ENCODE measurements at places on chromosomes 4 and X.

GRCh38 chrX:16842684-16843083, 27.5 kb downstream of the RBBP7 start:
- no peak for DNase-seq

DNA sequence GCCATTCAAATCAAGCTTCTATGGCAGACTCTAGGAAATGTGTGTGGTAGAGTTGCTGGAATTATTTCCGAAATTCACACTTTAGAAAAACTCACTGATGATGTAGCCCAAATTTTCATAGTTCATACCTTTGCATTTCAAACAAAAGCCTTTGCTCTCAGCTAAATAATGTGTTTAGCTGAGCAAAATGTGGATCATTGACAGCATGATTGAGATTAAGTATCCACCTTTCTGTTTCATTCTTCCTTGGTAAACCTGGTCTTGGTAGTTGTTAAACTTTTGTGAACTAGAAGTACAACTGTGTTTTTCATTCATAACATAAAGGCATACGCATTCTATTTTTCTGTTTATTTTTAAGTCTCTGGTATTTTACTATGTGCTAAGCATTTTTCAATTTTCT, 7.2 kb downstream of the PCDH7 start:
- DNase-seq, result no peak

DNA sequence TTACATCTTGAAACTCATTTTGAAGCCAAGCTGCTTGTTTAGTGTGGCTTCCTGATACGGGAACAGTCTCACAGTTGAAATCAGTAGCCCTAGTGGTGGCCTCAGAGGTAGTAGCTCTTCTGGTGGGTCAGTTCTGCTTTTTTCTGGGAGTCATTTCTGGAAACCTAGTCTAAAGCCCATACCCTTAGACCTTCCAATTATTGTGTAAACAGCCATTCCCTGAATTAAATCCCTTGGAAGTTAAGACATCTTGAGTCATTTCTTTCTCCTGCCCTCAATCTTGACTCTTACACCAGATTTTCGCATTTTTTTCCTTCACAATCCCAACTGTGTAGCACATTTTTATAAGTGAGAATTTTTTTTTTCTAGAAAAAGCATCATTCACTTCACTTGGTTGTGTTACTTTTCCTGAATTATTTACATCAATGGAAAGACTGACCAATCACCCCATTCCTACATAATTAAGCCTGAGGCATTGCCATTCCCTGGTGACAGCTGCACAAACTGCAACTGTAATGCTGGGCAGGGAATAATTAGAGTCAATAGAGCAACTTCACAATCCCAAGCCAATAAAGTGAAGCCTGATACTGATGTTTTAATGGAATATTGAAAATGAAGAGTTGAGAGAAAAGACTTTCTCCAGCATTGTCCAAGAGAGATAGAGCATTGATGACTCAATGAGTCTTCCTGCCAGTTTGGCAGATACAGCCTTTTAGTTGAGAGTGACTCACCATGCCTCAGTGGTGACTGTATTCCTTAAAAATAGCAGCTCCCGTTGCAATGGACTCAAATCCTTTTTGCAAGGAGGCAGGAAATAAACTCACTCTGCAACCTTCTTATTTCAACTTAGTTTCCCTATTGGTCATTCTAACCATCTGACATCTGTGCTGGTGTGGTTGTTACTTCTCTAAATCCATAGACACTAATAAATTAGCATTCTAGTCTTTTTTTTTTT, 13.0 kb upstream of the SEPSECS start:
- peak; percentile 99 for DNase-seq

DNA sequence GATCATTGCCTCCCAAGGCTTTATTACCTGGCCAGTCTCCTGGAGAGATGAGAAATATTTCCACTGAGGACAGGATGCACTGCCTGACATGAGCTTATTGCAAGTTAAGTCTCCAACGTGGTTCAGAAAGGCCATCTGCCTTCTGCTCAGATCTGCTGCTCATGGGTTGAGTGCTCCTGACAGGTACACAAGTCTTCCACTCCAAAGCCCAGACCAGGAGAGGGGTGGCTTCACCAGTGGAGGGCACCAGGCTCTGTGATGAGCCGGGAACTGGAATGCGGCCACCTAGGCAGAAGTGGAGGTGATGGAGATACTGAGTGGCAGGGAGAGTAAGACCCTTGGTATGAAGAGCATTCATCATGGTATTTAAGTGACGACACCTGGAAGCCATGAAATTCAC, 79.5 kb upstream of the IRF2 start:
- DNase-seq, result no peak

GRCh38 chr4:13888112-13888511, 260.6 kb upstream of the BOD1L1 start:
- DNase-seq, result peak; percentile 94
